Amniotic epithelial cell (primary cell): ENCODE measurements at places on chromosomes 3 and 15.
A peak's percentile ranks its signal among the peaks of the same experiment; 100 is the strongest.

DNA sequence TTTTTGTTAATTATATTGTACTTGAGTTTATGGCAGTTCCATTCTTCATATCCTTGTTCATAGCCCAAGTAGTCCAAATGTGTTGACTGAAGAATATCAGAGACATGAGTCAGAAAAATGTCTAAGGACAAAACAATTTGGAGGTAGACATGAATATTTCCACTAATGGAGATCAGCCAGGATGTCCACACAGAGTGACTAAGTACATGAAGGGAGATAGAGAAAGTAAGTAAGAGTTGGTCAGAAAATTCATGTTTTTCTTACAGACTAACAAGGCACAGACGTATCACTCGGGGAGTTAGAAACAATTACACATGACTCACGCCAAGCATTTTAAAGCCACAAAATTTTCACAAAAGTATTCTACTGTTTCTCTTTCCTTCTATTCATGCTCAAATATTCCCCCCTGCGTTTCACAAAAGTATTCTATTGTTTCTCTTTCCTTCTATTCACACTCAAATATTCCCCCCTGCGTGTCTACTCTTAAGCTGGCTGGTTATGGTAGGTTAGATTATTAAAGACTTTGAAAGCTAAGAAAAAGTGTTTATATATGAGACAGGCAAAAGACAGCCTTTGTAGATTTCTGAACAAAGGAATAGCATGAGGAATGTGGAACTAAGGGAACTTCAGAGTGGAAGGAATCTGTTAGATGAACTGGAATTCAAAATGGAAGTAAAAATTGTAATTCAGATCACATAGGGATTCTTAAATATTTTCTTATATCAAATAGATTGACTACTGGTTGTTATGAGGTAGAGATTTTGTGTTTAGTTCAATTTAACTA is 648.7 kb upstream of the CCDC54 start:
- peak; percentile 98 for DNase-seq

- no peak for DNase-seq
Observed at GRCh38 chr15:88100181-88100580, 156.4 kb downstream of the NTRK3 start.

GRCh38 chr3:119825820-119826219 is 43.9 kb downstream of the NR1I2 start:
- no peak for DNase-seq

DNA sequence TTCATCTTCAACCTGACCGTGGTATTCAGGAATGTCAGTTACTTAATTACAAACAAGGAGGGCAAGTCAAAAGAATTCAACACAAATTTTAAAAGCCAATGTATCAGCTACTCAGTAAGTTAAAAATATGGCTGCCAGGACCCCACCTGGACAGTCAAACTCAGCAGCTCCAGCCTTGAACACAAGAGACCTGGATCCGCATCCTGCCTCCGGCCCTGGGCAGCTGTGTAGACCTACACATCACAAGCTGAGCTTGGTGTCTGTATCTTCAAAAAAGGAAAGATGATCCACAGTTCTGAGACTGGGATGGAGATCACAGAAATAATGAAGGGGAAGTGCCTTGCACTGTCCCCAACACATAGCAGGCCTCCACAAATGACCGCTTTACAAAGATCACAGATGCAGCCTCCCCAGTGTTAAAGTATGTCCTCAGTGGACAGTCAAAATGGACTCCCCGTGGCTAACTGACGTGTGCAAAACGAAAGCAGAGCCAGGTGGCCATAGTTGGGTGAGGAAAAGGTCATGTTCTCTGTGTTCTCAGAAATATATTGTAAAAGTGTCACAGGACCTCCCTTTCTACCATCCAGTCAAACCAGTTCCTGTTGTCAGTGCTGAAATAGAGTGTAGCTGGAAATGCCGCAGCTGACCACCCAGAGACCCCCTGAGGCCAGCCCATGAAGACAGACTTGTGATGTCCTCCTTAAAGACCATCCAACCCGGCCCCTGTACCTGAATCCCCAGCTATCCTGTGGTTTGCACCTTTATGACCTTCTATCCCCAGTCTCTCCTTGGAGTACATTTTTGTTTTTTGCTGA is 168.5 kb upstream of the NSMCE3 start:
- no peak for DNase-seq

GRCh38 chr15:67968564-67968963 is 85.6 kb upstream of the PIAS1 start:
- no peak for DNase-seq

DNA sequence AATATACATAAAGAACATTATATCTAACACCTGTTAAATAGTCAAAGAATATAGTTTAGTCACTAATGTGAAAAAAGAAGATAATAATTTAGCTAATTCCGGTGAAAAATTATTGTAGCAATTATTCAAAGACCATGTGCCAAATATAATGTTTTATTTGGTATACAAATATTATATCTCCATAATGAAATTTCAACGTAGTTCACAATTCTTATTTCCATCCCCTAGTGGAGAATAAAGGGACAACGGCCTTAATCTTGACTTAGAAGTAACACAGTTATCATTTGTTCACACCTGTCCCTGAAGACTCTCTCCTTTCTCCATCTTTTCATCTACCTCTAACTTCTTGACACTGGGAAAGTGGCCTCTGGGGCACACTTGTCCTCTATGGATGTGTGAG is 213.4 kb downstream of the ERC2 start:
- no peak for DNase-seq

DNA sequence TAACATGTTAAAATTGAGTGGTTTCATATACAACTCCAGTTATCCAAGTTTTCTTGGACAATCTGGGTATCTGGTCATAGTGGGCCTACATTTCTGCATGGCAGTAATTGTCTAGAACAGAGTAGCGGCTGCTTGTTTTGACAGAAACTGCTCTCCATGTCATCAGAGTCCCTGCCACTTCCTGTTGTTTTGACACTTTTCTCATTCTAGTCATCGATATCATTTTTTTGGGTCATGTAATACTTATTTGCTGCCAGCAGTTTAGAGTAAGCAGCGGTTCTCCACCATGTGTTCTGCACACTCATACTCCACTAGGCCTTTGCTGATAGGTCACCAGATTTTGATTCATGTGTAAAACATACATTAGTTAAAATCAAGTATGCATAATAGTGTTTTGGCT is 81.5 kb downstream of the SLC25A26 start:
- DNase-seq = no peak

GRCh38 chr3:167115331-167115934 is 264.7 kb downstream of the ZBBX start:
- DNase-seq = no peak

GRCh38 chr15:40097968-40098476 is 10.7 kb downstream of the BMF start:
- DNase-seq = no peak

GRCh38 chr3:176554791-176555654 is 642.3 kb downstream of the TBL1XR1 start:
- peak; percentile 5 for DNase-seq

- DNase-seq = peak; percentile 33
Observed at GRCh38 chr3:97958796-97959195, 13.4 kb downstream of the RIOX2 start.

DNA sequence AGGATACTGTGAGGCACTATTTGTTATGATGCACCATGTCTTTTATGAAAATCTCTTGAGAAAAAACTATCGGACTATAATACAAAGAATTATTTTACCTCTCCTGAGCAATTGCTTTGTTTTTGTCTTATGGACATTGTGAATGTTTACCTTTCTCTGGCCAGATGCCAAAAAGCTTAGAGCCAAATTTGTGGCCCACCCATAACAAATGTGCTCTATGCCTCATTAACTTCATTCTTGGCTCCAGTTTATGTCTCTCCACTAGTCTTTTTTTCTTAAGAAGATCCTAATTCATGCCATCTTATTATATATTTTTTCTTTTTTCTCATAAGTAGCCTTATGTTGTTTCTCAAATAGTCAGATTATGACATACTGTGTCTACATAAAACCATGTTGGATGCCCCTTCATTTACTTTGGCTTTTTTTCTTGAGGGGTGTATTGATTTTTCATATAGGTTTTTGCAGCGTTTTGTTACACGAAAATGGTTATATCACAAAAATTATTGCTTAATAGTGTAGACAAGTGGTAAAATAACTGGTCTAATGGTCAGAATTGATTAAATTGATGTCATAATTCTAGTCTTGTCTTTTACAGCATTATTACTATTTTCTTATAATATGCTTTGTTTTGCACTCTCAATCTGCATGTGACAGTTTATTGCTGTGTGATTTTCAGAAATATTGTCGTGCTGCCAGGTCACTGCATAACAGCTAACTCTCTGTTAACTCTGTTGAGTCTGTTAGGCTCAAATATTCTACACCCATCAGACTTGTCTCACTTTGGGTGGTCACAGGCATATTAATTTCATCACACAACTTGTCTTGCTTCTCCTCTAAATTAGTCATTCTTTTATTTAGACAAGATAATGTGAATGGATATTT is 18.2 kb downstream of the SENP8 start:
- DNase-seq = no peak

DNA sequence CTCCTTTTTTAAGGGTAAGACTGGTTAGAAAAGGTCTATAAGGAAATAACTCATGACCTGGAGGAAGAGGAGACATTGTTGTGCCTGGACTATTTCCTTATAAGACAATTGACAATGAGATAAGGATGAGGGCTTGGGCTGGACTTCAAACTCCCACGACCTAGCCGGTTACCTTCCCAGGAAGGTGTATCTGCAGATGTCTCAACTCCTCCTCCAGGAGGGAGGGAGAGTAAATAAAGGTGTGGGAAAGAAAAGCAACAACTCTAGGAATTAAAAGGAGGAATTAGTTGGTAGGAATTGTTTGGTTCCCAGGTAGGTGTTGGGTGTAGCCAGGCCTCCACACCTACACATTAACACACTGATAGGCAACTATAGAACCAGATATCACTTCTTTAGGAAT is 97.8 kb upstream of the TBL1XR1 start:
- DNase-seq = no peak

- DNase-seq = no peak
Observed at GRCh38 chr3:140316868-140317400, 360.9 kb upstream of the TRIM42 start.

DNA sequence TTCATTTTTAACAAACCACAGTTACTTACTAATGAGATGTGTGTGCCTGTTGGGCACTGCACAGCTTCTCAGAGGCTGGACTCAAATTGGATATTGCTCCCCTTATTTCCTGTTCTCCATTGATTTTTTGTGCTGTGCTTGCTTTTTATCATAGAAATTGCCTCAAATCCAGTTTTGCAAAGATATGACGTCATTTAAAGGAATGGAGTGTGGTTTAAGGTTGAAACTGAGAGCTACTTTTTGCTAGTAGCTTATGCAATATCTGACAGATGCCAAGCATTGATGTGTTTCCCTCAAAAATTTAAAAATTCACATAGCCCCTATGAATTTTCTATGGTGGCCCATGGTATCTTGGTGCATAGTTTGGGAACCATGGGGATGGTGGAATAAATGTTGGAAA is 67.7 kb upstream of the ROPN1 start:
- DNase-seq = peak; percentile 59

DNA sequence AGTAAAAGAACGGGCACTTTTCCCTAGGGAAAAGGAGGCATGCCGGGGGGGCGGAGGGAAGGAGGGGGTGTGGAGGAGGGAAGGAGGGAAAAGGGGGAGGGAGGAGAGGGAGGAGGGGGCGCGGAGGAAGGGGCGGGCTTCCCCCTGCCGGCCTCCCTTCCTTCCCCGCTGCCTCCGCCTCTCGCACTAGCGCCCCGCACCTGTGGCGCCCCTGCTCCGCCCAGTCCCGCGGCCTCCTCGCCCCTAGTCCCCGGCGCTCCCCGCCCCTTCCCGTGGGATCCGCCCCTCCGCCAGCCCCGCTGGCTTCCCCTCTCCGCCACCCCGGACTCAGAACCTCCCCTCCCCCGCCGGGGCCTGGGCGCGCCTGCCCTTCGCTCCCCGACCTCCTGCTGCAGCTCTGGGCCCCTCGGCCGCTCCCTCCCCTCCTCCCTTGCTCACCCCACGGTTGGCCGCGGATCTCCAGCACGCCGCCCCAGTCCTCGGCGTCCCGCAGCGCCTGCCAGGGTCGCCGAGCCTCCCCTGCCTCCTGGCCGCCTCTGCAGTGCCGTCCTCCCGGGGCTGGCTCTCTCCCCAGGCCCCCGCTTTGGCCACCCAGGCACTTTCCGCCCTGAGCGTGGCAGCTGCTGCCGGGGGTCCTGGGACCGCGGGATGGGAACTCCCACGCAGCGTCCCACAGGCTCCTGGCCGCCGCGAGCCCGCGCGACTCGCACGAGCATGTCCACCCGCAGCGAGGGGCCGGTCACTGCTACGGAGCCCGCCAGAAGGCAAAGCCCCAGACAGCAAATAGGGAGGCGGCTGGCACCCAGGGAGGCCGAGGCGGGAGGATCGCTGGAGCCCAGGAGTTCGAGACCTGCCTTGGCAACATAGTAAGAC is 147.4 kb downstream of the TJP1 start:
- peak; percentile 65 for DNase-seq

- no peak for DNase-seq
Observed at GRCh38 chr3:16146015-16146730, 28.3 kb upstream of the GALNT15 start.

DNA sequence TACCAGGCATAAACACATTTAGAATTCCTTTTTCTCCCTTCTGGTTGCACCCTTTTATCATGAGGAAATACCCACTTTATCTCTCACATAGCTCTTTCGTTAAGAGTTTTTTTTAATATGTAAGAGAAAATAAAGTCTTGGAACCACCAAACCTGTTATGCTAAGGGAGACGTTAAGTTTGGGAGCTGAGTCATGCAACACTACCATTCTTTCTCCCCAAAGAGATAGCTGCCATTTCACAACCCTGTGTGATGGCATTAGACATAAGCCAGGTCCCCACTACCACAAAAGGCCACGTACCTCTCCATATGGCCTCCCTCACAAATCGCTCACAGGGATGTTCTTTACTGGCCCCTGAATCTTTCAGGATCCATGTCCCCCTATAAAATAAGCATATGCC is 7.6 kb upstream of the NIPA1 start:
- peak; percentile 67 for DNase-seq

DNA sequence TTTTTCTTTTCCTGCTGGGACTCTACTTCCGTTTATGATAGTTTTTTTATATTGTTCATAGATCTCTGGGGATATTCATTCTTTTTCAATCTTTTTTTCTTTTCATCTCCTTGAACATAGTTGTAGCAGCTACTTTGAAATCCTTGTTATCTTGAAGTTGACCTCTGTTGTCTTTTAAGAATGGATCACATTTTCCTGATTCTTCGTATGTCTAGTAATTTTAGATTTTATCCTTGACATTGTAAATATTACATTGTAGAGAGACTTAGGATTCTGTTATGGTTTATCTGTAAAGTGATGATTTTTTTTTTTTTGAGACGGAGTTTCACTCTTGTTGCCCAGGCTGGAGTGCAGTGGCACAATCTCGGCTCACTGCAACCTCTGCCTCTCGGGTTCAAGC is 20.5 kb downstream of the MKRN2 start:
- DNase-seq = no peak

- no peak for DNase-seq
Observed at GRCh38 chr3:11430624-11431023, 158.4 kb downstream of the ATG7 start.
